Myometrial cell (primary cell): ENCODE measurements at places on chromosomes 16 and 17. TPM values are rescaled to one million over a fixed set of nuclear protein-coding genes. Genes with fewer than 3 reads are reported as not detected.

ZNF469 gene
- 1.7 and 1.8 TPM in 2 replicates for total RNA-seq

VTN gene
- 0.29 and 1.4 TPM in 2 replicates for total RNA-seq

PARN gene
- 18.5 and 29.6 TPM in 2 replicates for total RNA-seq

KCNAB3 gene
- 0.58 and 1.2 TPM in 2 replicates for total RNA-seq

ARHGDIG gene
- not detected in 2 replicates for total RNA-seq

ANKFN1 gene
- not detected in 2 replicates for total RNA-seq

VASN gene
- total RNA-seq: 108 and 121 TPM in 2 replicates

CXCL16 gene
- total RNA-seq: 1.2 and 1.7 TPM in 2 replicates

CIBAR2 gene
- not detected in 2 replicates for total RNA-seq

BAHCC1 gene
- total RNA-seq: 6.3 and 7.3 TPM in 2 replicates

ALOX15B gene
- total RNA-seq: 0.18 and 0.29 TPM in 2 replicates

SLC47A2 gene
- not detected in 2 replicates for total RNA-seq
